CD4-positive, alpha-beta T cell treated with Interleukin-4 for 1 hour (primary cell): ENCODE measurements at places on chromosomes 2 and 18.
A peak's percentile ranks its signal among the peaks of the same experiment; 100 is the strongest.

GRCh38 chr2:43764086-43764705 is 9.6 kb upstream of the DYNC2LI1 start:
- DNase-seq: no peak

DNA sequence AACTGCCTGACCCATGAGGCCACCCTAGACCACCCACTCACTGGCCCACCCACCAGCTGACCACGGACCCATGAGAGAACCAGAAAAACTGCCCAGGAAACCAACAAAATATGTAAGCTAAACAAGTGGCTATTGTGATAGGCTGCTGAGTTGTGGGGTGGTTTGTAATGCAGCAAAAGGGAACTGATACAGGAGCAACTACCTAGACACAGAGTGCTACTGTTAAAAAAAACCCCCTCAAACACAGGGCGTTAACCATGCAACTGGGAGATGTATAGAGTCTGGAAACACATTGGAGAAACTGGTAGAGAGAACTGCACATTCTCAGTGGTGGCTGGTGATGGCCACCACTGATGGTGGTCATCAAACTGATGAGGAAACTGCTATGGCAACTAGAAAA is 206.3 kb upstream of the GYPC start:
- DNase-seq: no peak

- no peak for DNase-seq
Measured at GRCh38 chr2:70935468-70936164, at the start of gene ATP6V1B1. TSS of gene ATP6V1B1 (plus strand) at chr2:70935900. CDS start at chr2:70935955, 55 bp downstream.

DNA sequence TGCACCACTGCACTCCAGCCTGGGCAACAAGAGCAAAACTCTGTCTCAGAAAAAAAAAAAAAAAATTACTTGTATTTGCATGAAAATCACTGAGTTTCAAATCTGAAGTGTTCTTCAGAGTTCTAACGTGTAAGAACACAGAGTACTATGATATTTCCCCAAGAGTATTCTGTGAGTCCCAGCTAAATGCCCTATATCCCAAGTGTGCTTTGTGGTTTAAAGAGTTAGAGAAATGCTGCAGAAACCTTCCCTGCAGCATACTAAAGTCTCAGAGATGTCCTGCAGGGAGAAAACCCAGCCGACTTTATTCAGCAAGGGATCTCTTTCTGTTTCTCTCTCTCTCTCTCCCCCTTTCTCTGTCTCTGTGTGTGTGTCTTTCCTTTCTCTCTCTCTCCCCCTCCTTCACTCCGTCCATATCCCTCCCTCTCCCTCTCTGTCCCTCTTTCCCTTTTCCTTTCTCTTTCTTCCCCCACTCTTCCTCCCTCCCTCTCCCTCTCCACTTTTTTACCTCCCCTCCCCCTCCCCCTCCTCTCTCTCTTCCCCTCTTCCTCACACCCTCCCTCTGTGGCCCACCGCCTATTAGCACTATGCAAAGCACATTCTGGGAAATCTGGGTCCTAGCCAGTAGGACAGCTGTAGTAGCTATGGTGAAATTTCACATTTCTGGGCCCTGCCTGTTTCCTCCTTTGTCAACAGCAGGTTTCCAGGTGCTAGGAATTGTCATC is 54.2 kb downstream of the ACTR2 start:
- no peak for DNase-seq

DNA sequence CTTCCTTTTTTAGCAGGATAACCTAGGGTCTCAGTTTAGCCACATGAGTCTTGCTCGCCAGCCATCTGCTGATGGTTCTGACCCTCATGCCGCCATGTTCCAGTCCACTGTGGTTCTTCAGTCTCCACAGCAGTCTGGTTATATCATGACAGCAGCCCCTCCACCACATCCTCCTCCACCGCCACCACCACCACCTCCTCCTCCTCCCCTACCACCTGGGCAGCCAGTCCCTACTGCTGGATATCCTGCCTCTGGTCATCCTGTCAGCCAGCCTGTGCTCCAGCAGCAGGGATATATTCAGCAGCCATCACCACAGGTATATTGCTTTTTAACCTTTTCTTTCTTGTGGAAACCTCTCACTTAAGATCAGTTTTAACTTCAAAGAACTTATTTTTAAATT is 89.9 kb upstream of the UBXN4 start:
- DNase-seq: no peak

GRCh38 chr18:48098007-48098406 is 167.5 kb upstream of the SMAD2 start:
- no peak for DNase-seq

GRCh38 chr2:54644236-54644635 is 79.2 kb upstream of the EML6 start:
- DNase-seq: no peak

- peak; percentile 28 for DNase-seq
Measured at GRCh38 chr2:60555783-60556139, 2.3 kb upstream of the BCL11A start.

DNA sequence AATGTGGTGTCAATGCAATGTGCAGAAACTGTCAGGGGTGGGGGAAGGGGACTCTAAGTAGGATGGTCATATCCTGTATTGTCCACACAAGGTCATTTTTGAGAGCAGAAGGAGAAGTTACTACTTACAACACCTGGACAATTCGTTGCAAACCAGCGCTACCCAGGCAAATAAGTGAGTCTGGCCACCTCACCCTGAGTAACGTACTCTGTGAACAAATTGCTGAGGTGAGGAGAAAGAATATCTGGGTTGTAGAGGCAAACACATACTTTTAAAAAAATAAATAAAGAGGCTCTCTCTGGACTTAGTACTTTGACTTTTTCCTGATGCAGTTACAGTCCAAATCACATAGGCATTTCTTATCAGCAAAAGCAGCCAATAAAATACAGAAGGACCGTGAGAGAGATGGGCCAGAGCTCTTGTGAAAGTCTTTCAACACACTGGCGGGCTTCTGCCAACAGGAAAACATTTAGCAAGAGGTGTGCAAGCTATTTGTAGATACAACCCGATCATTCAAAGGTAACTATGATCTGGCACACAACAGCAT is 268.2 kb upstream of the ID2 start:
- no peak for DNase-seq

- no peak for DNase-seq
Measured at GRCh38 chr2:217920879-217921603, 81.8 kb downstream of the TNS1 start.

DNA sequence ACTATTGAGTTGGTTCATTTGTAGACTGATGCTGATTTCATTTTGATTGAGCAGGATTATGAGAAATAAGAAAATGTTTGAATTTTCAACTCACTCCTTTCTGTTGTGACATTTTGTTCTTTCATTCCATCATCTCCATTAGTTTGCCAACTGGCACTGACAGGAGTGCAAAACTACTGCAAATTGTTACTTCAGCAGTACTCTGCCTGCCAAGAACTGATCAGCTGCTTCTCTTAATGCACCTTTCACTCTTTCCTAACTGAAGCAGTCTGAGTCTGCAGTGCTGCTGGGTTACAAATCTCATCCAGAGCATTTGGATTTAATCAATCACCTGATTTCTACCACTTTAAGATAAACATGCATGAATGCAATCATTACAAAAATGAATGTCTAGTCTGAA is 70.9 kb downstream of the TMEFF2 start:
- DNase-seq: no peak

DNA sequence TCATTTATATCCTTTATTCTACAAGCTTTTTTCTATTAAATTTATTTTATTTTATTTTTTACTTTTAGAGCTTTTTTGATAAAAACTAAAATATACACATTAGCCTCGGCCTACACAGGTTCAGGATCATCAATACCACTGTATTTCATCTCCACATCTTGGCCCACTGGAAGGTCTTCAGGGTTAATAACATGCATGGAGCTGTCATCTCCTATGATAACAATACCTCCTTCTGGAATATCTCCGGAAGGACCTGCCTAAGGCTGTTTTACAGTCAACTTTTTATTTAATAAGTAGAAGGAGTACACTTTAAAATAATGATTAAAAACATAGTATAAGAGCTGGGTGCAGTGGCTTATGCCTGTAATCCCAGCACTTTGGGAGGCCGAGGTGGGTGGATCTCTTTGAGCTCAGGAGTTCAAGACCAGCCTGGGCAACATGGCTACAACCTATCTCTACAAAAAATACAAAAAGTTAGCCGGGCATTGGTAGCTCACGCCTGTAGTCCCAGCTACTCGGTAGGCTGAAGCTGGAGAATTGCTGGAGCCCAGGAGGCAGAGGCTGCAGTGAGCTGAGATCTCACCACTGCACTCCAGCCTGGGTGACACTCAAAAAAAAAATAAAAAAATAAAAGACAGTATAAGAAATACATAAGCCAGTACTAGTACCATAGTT is 15.7 kb upstream of the DGUOK start:
- DNase-seq: no peak

- no peak for DNase-seq
Measured at GRCh38 chr2:156129227-156129626, 203.3 kb downstream of the NR4A2 start.

DNA sequence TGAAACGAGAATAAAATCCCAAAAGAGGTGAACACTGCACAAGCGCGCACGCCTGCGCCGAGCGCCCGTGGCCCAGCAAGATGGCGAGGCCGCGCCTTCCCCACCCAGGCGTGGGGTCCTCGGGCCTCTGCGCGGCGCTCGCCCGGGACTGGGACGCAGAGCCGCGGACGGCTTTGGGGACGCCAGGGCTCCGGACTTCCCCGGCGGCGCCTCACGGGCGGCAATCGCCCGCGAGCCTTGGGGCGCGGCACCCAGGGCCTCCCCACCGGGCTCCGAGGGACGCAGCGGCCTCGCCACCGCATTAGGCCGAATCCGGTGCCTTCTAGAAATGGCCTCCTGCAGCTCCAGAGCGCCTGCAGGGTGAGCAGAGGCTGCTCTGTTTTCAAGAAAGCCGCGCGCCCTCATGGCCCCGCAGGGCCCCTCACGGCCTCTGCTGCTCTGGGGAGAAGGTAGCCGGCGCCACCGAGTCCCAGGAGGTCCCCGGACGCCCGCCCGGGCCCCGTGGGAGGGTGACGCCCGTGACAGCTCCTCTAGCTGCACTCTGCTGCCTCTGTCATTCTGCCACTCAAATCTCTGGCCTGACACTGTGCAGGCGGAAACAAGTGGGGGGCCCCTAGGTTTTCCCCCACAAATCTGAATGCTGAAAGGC is 35.9 kb upstream of the POMC start:
- DNase-seq: peak; percentile 14

DNA sequence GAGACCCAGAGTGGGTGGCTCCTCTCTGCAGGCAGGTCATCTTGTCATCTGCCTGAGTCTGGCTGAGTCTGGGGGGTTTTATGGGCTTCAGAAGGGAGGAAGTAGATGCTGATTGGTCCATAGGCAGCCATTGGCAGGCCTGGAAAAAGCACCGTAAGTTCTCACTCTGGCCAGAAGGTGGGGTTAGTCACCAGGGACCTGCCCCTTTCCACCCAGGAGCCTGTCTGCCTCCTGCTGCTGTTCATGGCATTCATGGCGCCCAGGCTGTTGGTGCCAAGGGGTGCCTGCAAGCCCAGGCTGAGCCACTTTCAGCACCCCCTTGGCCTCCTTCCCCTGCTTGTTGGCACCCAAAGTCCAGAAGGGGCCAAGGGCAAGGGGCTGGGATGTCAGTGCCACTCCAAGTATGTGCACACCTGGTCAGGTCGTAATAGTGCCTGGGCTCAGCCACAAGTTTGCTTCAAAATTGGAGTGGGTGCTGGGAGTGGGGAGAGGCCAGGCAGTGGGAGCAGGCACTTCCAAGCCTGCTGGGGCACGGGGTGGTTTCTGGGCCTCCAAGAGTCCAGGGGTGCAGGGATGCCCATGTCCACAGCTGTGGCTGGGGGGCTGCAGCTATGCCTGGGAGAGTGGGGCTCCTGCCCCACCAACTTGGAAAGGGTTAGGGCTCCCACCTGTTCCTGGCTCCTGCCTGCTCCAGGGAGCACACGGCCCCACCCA is 178.1 kb downstream of the FAM210A start:
- no peak for DNase-seq

- no peak for DNase-seq
Measured at GRCh38 chr2:101274142-101274541, 21.5 kb downstream of the CNOT11 start.

GRCh38 chr2:233497692-233498091 is 68.9 kb downstream of the USP40 start:
- no peak for DNase-seq

DNA sequence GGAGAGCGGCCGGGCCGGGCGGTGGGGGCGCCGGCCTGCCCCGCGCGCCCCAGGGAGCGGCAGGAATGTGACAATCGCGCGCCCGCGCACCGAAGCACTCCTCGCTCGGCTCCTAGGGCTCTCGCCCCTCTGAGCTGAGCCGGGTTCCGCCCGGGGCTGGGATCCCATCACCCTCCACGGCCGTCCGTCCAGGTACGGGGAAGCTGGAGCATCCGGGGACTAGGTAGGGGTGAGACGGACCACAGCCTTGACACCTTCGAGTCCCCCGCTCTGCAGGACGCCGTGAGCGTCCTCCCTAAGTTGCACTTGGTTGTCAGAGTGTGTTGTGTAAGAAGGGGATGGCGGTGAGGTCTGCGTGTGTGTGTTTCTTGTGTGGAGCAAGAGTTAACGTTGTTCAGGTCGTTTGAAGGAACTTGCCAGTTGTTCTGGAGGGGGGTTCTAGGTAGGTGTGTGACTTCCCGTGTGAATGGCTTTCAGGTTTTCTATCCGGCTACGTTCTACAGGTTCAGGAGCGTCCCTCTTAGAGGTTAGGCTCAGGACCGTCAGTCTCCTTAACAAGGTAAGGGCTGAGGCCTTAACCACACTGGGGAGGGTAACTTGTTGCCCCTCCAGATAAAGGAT is 393 bp downstream of the IL1R1 start:
- no peak for DNase-seq

GRCh38 chr18:70235478-70235877 is 30.0 kb upstream of the RTTN start:
- DNase-seq: no peak

GRCh38 chr18:40243607-40244006 is 1711.4 kb upstream of the PIK3C3 start:
- DNase-seq: no peak

DNA sequence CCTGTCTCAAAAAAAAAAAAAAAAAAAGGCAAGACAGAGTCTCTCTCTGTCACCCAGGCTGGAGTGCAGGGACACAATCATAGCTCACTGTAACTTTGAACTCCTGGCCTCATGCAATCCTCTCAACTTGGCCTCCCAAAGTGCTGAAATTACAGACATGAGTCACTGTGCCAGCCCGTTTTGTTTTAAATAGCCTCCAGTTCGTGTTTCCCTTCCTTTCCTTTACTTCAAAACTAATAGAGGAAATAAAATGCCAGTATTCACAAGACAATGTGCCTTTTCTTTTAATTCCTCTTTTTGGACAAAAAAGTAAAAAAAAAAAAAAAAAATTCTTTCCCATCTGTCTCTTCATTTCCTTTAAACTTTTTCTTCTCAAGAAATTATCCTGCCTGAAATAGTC is 54.5 kb upstream of the ACMSD start:
- peak; percentile 16 for DNase-seq

DNA sequence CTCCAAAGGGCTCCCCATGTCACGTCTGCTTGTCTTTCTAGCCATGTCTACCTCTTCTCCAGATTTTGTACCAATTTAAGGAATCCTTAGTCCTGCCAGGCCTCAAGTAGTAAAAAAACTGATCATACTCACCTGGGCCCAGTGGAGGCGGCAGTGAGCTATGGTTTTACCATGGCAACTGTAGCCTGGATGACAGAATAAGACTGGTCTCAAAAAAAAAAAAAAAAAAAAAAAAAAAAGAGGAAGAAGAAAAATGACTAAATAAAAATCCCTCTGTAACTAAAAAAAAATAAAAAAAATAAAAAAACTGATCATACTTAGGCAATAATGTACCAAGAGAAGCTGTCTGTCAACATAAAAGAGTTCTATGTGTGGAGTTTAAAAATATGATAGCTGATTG is 221.6 kb downstream of the NR4A2 start:
- peak; percentile 20 for DNase-seq

GRCh38 chr2:150526006-150526405 is 38.5 kb upstream of the RND3 start:
- DNase-seq: no peak

- no peak for DNase-seq
Measured at GRCh38 chr2:77800410-77800809, 278.2 kb upstream of the LRRTM4 start.
